Activated T-helper 1 cell treated with anti-CD3 and anti-CD28 coated beads, Interleukin-12 subunit alpha, Interleukin-12 subunit beta, Interleukin-2, Interleukin-4 antibody, amounts not matched to agents 30 ng/mL and 10 ng/mL and 1 ng/mL, durations not matched to agents 14 hours and 24 hours and 36 hours (primary cell): ENCODE measurements at places on chromosomes 11 and 22.

DNA sequence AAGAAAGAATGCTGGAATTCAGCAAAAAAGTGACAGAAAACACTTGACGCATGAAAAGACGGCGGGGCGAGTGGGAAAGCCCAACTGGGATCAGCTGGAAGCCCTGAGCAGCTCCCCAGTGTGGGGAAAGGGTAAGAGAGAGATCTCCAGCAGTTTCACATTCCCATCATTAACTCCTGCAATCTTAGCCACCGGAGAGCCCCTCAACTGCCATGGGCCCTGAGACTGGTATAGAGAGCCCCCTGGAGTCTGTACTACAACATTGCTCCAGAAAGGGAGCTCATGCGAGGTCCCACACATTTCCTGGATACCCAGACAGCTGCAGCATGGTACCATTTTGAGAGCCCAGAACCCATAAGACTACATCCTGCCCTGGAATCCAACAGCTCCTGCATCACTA, 31.1 kb downstream of the MRGPRX4 start:
- H3K4me1 ChIP-seq: peaks cover 6% of the 10 kb centered on the region
- no peak for DNase-seq
- no peak overlapping the region for H3K27ac ChIP-seq
- H3K36me3 ChIP-seq: peaks cover 2% of the 10 kb centered on the region
- H3K27me3 ChIP-seq: peaks cover 41% of the 10 kb centered on the region

GRCh38 chr11:102824556-102824955, 18.9 kb downstream of the MMP3 start:
- no peak overlapping the region for H3K27ac ChIP-seq
- H3K36me3 ChIP-seq: no peaks in the 10 kb centered on the region
- peaks cover under 1% of the 10 kb centered on the region for H3K27me3 ChIP-seq
- H3K4me3 ChIP-seq: no peak overlapping the region

DNA sequence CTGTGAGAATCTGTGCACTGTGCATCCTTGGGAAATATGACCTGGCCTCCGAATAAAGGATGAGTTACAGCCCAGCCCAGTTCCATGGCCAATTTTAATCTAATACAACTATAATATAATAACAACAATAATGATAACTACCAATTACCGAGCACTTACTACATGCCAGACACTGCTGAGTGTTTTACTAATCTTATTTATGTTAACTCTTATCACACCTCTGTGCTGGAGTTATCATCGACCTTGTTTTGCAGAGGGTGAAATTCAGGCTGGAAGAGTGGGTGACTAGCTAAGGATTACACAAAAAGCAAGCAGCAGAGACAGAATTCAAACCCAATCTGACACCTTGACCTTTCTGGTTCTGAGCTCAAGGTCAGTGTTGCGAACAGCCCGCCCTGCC, 83.9 kb downstream of the GALNT18 start:
- H3K36me3 ChIP-seq: no peaks in the 10 kb centered on the region
- H3K27ac ChIP-seq: no peak overlapping the region
- no peak for DNase-seq
- peaks cover 3% of the 10 kb centered on the region for H3K27me3 ChIP-seq

- H3K4me1 ChIP-seq: peaks cover 19% of the 10 kb centered on the region
- DNase-seq: no peak
- peak overlapping the region; percentile 23 for H3K4me3 ChIP-seq
- peaks cover 2% of the 10 kb centered on the region for H3K36me3 ChIP-seq
- H3K27ac ChIP-seq: no peak overlapping the region
These were observed 108.4 kb upstream of the ZC3H12C start for GRCh38 chr11:109984634-109985289.

DNA sequence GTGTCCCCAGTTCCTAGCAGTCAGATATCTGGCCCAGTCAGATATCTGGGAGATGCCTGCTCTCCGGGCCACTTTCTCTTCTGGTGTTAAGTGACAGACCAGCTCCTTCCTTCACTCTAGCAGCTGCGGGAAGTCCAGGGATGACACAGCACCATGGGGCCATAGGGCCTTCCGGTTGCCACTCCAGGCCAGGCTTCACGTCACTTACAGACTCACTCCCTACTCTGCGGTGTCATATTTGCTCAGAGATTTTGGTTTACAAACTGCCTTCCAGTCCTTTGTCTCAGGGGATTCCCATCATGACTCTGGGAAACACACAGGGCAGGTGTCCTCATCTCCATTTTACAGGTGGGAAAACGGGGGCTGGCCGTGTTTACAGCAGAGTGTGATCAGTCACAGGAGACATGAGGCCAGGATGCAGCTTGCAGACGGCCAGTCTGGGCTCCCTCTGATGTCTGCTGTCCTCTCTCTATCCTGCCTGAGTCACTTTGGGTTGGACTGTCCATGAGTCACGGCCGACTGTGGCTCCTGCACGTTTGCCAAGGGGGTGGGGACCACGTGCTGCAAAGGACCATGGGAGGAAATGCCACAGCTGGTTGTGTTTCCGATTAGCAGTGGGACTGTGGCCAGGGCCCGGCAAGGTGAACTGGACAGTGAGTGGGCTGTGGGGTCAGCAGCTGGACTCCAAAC, 8.2 kb upstream of the TBC1D22A start:
- DNase-seq: no peak
- H3K27me3 ChIP-seq: no peaks in the 10 kb centered on the region
- peaks cover 28% of the 10 kb centered on the region for H3K4me1 ChIP-seq
- no peak overlapping the region for H3K4me3 ChIP-seq

DNA sequence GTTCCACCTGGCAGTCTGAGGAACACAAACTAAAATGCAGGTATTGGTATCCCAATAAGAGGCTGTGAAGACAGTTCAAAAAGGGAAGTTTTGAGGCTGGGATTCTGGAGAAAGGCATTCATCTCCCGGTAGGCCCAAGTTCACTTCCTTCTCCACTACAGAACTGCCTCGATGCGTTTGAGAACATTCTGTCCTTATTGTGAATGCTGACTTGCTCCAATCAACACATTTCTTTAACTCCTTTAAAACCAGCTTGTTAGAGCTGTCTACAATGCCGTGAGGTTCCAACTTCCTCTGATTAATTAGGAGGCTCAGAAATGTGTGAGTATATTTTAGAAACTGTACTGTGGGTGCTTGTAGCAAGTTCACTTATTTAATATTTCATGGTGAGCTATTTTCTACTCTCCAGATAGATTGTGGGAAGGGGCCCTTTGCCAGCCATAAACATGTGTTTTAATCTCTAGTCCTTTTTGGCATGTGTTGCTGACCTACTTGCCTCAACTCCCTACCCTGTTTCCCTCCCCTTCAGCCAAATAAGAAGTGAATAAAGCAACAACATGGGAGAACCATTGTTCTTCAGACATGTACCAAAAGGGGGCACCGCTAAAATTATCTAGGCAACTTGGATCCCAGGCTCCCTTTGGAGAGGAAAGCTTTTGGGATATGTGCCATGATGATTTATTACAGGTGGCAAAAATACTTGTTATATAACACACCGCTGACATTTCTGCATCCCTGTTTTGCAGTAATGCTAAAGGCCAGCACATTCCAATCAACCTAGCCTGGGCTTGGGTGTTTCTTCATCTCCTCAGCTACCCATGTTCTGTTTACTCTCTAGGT, 245.6 kb downstream of the BLID start:
- H3K36me3 ChIP-seq: no peaks in the 10 kb centered on the region
- DNase-seq: no peak
- no peaks in the 10 kb centered on the region for H3K27me3 ChIP-seq
- H3K27ac ChIP-seq: no peak overlapping the region
- H3K4me1 ChIP-seq: no peaks in the 10 kb centered on the region
- H3K4me3 ChIP-seq: no peak overlapping the region

GRCh38 chr22:30444632-30445437, 19.3 kb downstream of the MTFP1 start:
- peaks cover 29% of the 10 kb centered on the region for H3K4me1 ChIP-seq
- no peaks in the 10 kb centered on the region for H3K36me3 ChIP-seq
- no peak overlapping the region for H3K27ac ChIP-seq
- no peak overlapping the region for H3K4me3 ChIP-seq

GRCh38 chr11:94417386-94417987, 16.3 kb upstream of the GPR83 start:
- H3K27me3 ChIP-seq: no peaks in the 10 kb centered on the region
- no peak overlapping the region for H3K27ac ChIP-seq
- H3K4me1 ChIP-seq: no peaks in the 10 kb centered on the region
- DNase-seq: no peak

DNA sequence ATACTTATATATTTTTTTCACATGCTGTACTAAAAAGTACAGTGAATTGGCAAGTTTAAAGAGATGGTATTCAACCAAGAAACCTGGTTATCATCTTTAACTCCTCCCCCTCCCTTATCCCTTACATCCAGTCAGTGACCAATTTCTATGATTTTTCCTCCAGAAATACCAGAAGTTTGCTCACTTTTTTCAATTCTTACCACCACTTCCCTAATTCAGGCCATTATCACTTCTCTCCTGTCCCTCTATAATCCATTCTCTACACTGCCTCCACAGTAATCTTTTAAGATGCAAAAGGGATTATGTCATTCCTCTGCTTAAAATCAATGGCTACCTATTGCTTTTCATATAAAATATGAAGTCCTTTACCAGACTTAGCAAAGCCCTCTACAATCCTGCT, 62.8 kb downstream of the CEP57 start:
- H3K36me3 ChIP-seq: peaks cover 15% of the 10 kb centered on the region
- H3K4me1 ChIP-seq: no peaks in the 10 kb centered on the region
- H3K27ac ChIP-seq: no peak overlapping the region
- DNase-seq: no peak

DNA sequence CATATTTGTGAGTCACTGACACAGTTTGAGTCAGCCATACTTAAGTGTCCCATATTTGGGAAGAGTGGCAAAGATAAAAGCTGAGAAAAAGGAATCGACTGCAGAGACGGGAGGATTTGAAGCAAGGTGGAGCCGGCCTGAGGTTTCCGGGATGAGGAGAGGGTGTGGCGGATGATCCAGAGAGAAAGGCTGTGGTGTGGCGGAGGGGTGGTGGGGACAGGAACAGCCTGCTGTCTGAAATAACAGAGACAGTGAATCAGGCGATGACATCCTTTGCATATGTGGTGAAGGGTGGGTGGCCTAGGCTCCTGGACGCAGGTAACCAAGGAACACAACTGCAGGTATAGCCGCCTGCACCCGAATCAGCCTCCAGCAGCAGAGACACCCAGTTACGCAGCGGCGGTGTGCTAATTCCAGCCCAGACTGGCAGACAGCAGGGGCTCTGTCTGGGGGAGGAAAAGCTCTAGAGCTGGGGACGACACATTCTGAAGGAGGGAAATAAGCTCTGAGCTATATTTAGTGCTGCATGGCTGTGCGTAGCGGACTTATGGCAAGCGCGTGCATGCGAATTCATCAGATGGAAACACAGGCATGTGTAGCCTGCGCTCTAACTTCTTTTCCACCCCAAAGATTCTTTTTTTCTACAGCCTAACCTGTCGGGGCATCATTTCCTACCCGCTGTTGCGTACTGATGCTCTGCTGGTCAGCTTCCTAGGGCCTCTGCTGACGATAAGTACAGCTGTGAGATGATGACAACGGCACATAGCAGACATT, 62.7 kb upstream of the BARX2 start:
- H3K4me1 ChIP-seq: no peaks in the 10 kb centered on the region
- peaks cover 2% of the 10 kb centered on the region for H3K27me3 ChIP-seq
- DNase-seq: no peak

GRCh38 chr11:118908901-118909618, 16.7 kb downstream of the BCL9L start:
- H3K36me3 ChIP-seq: peaks cover 15% of the 10 kb centered on the region
- no peak overlapping the region for H3K4me3 ChIP-seq
- no peak for DNase-seq
- no peak overlapping the region for H3K27ac ChIP-seq
- no peaks in the 10 kb centered on the region for H3K27me3 ChIP-seq

- no peak overlapping the region for H3K4me3 ChIP-seq
- H3K27me3 ChIP-seq: peaks cover 88% of the 10 kb centered on the region
- H3K4me1 ChIP-seq: peaks cover 11% of the 10 kb centered on the region
- H3K27ac ChIP-seq: no peak overlapping the region
- no peak for DNase-seq
These were observed 23.4 kb upstream of the ROBO3 start for GRCh38 chr11:124841840-124842239.

GRCh38 chr11:116384407-116384806, 388.4 kb downstream of the BUD13 start:
- H3K4me3 ChIP-seq: no peak overlapping the region
- H3K36me3 ChIP-seq: no peaks in the 10 kb centered on the region
- H3K4me1 ChIP-seq: no peaks in the 10 kb centered on the region

- H3K36me3 ChIP-seq: no peaks in the 10 kb centered on the region
- no peak overlapping the region for H3K4me3 ChIP-seq
- peaks cover 1% of the 10 kb centered on the region for H3K27me3 ChIP-seq
- H3K27ac ChIP-seq: no peak overlapping the region
These were observed 48.4 kb upstream of the MRGPRX1 start for GRCh38 chr11:18987454-18988231.

GRCh38 chr11:117884994-117885393, 8.5 kb upstream of the FXYD6 start:
- DNase-seq: no peak
- H3K36me3 ChIP-seq: no peaks in the 10 kb centered on the region
- H3K27me3 ChIP-seq: peaks cover 35% of the 10 kb centered on the region
- no peaks in the 10 kb centered on the region for H3K4me1 ChIP-seq
- H3K4me3 ChIP-seq: no peak overlapping the region
- no peak overlapping the region for H3K27ac ChIP-seq

DNA sequence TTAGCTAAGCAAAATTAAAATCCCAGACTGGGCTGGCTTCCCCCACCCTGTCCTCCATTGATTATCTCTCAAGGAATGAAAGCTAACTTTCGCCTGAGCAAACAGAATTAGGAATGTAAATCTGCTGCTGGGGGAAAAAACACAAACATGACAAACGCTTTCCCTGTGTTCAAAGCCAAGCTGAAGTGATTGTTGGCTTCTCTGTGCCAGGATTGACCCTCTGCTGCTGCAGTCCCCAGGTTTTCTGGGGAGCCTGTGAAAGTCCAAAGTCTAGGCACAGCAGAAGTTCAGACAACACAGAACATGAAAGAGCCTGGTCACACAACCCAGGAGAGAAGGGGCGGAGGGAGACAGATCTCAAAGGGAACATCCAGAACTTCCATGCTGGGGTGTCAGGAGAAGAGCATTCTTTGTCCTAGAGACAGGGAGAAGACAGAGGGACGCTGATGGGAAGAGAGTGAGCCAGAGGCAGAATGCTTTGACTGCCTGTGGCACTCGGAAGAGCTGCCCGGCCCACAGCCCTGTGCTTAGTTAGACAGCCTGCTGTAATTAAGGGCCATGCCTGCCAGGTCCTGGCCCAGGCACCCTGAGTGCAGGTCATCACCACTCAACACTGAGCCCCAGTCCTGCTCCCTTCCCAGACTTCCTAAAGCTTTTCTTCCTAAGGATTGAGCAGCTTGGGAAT, 6.9 kb downstream of the PATZ1 start:
- H3K27ac ChIP-seq: no peak overlapping the region
- no peak overlapping the region for H3K4me3 ChIP-seq
- peaks cover 62% of the 10 kb centered on the region for H3K4me1 ChIP-seq
- DNase-seq: no peak

DNA sequence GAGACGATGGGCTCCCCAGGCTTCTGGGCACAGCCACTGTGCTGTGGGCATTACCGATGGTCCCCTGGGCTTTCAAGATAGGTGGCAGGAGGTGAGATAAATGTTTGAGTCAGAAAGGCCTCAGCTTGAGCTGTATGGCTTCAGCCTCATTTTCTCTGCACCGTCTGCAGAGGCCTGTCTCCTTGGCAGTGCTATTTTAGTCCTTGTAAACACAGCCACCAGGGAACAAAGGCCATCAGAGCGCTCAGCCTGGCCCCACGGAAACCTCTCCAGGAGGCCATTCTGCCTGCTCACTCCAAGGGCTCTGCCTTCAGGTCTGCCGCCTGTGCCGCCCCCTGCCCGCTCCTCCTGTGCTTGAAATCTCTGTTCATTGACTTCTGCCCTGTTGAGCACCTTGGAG, 1424.9 kb downstream of the TBC1D22A start:
- no peak overlapping the region for H3K4me3 ChIP-seq
- no peak for DNase-seq
- no peak overlapping the region for H3K27ac ChIP-seq
- no peaks in the 10 kb centered on the region for H3K36me3 ChIP-seq
- no peaks in the 10 kb centered on the region for H3K4me1 ChIP-seq
- peaks cover 4% of the 10 kb centered on the region for H3K27me3 ChIP-seq
